ENCODE measurements at places on chromosomes 2 and 18.

DNA sequence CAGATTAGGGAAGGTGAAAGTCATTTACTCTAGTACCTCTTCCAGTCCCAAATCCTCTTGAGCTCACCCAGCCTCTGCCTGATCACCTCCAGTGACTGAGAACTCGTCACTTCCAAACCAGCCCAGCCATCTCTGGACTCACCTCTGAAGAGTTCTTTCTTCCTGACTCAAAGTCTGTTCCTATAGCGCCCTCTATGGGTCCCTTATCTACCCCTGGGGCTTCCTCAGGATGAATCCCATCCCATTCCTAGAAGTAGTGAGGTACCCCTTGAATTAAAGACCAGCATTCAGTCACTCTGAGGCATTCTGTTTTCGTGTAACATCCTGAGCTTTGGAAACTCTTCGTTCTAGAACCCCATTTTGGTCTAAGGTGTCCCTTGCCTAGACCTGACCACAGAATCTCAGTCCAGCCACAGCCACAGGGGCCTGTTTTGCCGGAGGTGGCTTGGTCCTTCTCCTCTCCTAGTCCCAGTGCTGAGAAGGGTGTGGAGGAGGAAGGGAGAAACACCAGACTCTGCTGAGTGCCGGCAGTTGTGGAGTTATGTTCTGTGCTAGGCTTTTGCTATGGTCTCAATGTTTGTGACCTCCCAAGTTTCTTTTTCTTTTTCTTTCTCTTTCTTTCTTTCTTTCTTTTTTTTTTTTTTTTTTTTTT is 32.7 kb downstream of the SIX3 start:
- DNase-seq: no peak

DNA sequence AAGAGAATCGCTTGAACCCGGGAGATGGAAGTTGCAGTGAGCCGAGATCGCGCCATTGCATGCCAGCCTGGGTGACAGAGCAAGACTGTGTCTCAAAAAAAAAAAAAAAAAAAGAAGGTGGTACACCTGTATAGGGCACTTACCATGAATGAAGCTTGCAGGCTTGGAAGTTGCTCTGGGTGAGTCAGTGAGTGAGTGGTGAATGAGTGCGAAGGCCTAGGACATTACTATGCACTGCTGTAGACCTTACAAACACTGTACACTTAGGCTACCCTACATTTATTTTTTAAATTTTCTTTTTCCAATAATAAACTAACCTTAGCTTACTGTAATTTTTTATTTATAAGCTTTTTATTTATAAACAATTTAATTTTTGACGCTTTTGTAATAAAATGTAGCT is 78.4 kb upstream of the ATG16L1 start:
- DNase-seq: no peak

GRCh38 chr2:139031722-139032121 is 251.5 kb upstream of the NXPH2 start:
- no peak for DNase-seq

GRCh38 chr2:194383401-194383800 is 1273.6 kb upstream of the SLC39A10 start:
- no peak for DNase-seq

- DNase-seq: no peak
These were observed 39.6 kb downstream of the TTC39C start for GRCh38 chr18:24054130-24054529.

DNA sequence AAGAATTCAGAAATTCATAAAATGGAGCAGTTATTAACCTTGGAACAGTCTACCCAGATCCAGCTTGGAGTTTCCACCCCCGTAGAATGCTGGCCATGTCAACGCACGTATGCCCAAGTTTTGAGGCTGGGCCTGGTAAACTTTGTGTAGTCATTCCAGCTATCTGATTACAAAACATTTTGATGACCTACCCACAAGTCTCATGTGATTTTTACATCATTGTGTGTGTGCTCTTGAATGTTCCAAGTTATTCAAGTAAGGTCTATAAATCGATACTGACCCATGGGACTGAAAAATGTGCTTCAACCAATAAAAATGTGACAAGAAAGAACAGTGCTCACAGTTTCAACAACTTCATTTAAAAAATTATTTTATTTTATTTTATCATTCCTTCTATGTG is 32.5 kb upstream of the ICOS start:
- no peak for DNase-seq

DNA sequence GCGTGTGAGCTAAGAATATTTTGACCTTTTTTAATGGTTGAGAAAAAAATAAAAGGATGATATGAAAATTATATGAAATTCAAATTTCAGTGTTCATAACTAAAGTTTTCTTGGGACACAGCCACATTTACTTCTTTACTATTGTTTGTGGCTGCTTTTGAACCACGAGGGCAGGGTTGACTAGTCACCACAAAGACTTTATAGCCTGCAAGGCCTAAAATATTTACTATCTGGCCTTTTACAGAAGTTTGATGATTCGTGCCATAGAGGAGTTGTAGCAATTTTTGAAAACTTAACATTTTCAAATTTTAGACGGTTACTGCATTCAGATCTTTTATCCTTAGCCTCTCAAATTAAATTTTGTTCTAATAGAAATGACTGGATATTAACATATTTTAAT is 69.9 kb downstream of the LIMS1 start:
- DNase-seq: no peak

GRCh38 chr2:46058140-46058539 is 239.1 kb upstream of the EPAS1 start:
- DNase-seq: no peak

DNA sequence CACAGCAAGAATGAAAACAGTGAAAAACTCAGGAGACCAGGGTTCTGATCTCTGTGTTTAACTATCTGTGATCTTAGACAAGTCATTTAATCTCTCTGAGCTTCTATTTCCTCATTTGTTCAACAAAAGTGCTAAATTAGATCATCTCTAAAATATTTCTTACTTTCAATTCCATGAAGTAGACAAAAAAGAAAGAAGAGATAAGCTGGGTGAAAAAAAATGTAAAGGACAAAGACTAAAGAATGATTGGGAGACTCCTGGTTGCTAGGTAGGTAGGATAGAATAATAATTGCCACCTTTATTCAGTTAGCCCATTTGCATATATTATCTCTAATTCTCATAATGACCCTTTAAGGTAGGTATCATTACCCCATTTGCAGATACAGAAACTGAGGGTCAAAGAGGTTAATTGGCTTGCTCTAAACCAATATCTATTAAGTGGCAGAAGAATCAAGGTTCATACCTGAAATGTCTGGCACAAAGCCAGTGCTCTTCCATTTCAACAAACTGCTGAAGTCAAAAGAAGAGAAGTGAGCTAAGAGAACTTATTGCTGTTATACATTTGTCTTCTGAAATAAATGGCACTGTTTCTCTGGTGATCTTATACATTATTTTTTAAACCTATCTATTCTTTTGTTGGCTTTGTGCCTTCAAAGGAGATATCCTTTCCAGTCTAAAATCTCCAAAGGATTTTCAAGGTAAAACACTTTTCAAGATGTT is 141.7 kb downstream of the OTX1 start:
- no peak for DNase-seq

GRCh38 chr2:226423498-226423960 is 376.1 kb downstream of the IRS1 start:
- DNase-seq: no peak
